Non-pigmented ciliary epithelial cell (primary cell): ENCODE measurements at places on chromosomes 16 and 17.
A peak's percentile ranks its signal among the peaks of the same experiment; 100 is the strongest.

- no peak for DNase-seq
Measured at GRCh38 chr16:52591934-52592592, 45.1 kb upstream of the TOX3 start.

GRCh38 chr16:70703041-70703834 is 17.4 kb upstream of the MTSS2 start:
- DNase-seq: peak; percentile 60

DNA sequence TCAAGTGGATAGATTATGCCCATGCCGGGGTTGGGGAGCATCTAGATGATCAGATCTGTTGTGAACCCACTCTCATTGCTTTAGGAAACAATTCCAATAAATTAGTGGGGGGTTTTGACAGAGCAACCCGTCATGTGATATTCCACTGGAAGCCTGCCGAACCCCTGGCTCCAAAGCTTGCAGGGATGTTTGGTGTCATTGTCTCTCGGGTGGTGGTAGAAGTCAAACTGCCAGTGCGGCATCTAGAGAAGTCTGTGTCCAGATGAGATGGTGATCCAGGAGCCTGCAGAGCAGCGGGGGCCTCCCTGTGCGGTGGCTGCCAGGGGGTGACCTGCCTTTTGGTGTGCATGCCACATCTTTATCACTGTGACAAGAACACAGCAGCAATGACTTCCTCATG is 91.7 kb downstream of the SHISA6 start:
- no peak for DNase-seq

DNA sequence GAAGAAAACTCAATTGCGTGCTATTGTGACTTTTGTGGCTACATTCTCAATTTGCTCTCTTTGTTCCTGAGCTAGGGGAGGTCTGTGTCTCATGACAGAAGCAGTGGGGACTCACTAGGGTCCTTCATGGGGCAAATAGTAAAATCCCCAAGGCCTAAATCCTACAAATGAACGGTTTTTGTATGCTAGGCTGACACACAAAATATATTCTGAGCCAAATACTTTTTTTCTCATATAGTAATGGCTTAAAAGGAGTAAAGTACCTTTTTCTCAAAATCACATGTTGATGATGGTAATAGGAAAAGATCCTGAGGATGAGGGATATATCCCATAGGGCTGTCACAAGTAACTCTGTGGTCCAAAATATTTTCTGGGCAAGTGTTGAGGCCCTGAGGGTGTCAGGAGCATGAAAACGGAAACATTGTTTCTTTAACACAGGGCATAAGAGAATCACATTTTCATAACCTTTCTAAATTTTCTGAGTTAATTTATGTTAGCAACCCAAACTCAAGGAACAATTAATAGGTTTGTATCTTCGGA is 77.5 kb upstream of the CNTNAP4 start:
- DNase-seq: no peak

- DNase-seq: no peak
Measured at GRCh38 chr17:80287038-80287437, 26.4 kb downstream of the RNF213 start.

GRCh38 chr16:11511801-11512200 is 74.9 kb downstream of the LITAF start:
- no peak for DNase-seq

GRCh38 chr17:82088838-82089722 is 9.0 kb downstream of the FASN start:
- no peak for DNase-seq

GRCh38 chr16:5633845-5634440 is 536.3 kb upstream of the EEF2KMT start:
- no peak for DNase-seq

DNA sequence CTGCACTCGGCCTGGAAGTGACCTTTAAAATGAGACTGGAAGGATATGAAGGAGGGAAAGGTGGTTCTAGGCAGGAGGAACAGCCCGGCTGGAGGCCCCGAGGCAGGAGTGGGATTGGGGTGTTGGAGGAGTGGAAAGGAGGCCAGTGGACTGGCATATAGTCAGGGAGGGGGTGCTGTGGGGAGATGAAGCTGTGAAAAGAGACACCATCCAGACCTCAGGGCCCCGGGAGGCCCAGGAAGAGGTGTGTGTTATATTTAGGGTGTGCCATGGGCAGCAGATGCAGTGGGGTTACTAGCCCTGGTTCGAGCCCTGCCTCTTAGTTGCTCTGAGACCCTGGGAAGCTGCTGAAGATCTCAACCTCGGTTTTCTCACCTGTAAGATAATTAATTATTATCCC is 18.9 kb upstream of the DOK4 start:
- DNase-seq: no peak

DNA sequence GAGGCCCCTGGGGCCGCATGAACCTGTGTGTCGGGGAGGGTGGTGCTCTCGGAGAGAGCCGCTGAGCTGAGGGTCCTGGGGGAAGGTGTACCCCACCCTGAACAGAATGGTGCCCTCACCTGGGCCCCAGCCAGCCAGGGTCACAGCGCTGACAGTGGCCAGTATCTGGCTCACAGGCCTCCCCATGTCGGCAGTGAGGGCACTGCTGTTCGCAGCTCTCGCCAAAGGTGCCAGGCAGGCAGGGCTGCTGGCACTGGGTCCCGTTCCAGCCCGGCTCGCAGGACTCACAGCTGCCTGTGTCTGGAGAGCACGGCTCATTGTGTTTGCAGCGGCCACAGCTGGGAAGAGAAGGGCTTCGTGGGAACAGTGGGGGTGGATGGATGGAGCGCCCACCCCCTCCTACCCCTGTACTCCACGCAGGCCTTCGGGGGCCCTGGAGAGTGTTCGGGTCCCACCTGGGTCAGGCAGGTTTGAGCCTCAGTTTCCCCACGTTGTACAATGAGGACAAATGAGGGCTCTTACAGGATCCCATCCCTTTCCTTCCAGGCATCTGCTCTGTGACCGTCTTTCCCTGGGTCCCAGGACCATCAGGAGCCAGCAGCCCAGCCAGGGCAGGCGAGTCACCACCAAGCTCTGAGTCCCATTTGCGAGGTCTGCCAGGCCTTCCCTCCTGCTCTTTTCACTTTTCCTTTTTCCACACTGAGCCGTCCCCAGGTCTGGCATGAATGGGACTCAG is 5.0 kb downstream of the SCARF1 start:
- no peak for DNase-seq

DNA sequence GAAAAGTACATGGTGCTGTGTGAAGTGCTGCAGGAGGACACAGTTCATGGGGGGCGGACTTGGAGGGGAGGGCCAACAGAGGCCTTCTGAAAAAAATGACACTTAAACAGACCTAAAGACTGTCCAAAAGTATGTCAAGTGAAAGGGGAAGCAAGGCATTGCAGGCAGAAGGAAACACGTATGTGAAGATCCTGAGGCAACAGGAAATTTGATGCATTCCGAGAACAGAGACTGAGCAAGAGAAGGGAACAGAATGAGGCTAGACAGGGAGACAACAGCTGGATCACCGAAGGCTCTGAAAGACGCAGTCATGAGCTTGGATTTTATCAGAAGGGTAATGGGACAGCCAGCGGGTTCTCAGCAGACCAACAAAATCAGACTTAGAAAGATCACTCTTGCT is 1.1 kb downstream of the IFT20 start:
- no peak for DNase-seq
